ENCODE measurements at places on chromosomes 1 and 21. TPM values are rescaled to one million over a fixed set of nuclear protein-coding genes. Genes with fewer than 3 reads are reported as not detected.

The INAVA gene
- 10.1 TPM for total RNA-seq

The OLIG2 gene
- total RNA-seq: not detected

The LRRC39 gene
- 13.8 TPM for total RNA-seq

The PIGK gene
- 46.8 TPM for total RNA-seq

The TGFB2 gene
- 32.8 TPM for total RNA-seq

The GNL2 gene
- 68.2 TPM for total RNA-seq

The S100B gene
- 31.9 TPM for total RNA-seq

The KNCN gene
- total RNA-seq: not detected

The OLFML2B gene
- total RNA-seq: 16.0 TPM

The C1orf141 gene
- total RNA-seq: not detected

The USP25 gene
- total RNA-seq: 111 TPM

The ANKRD45 gene
- 0.63 TPM for total RNA-seq
